ENCODE measurements at places on chromosomes 7 and 10.

DNA sequence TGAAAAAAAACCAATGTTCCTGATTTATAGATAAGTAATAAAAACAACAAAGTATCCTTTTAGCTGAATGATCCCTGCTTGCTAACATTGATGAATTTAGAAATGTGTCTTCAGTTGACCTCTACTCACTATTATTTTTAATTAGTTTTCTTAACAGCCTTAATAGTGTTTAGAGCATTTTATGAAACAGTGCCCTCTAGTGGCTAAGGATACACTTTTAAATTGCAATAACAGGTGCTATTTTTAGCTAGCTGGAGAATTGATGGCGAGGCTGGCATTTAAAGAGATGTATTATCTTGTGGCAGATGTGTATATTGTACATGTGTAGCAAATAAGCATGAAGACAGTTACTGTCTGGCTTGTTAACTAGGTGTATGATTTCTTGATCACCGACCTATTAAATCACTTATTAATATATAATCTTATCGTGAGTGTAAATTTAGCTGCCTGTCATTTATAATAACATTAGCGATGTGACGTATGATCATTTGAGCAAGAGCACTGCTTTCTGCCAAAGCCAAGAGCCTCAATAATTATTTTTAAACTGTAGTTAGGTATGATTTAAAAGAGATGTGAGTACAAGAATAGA is 451.9 kb downstream of the DPP6 start:
- peak; percentile 80 for DNase-seq

- DNase-seq = no peak
Measured at GRCh38 chr7:111863269-111863668, 301.0 kb upstream of the IMMP2L start.

GRCh38 chr7:28640001-28640400 is 227.7 kb downstream of the CREB5 start:
- DNase-seq = no peak

DNA sequence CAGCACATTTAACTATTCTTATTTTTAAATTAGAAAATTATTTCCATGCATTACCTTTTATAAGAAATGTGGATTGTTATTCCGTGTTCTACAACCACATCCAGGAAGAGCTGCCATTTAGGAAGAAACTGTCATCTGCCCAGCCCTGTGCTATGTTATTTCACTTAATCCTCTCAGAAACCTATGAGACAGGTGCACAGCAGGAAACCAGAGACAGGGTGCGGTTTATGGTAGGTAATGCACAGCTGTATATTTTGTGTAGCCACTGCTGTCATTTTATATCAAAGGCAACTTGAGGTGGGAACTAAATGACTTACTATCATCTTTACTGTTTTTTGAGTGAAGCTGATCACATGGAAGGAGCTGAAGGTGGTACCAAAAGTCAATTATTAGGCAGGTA is 232.3 kb downstream of the MAGI2 start:
- DNase-seq = no peak
